AG09309 (cell line): ENCODE measurements at places on chromosomes 11 and 22.

DNA sequence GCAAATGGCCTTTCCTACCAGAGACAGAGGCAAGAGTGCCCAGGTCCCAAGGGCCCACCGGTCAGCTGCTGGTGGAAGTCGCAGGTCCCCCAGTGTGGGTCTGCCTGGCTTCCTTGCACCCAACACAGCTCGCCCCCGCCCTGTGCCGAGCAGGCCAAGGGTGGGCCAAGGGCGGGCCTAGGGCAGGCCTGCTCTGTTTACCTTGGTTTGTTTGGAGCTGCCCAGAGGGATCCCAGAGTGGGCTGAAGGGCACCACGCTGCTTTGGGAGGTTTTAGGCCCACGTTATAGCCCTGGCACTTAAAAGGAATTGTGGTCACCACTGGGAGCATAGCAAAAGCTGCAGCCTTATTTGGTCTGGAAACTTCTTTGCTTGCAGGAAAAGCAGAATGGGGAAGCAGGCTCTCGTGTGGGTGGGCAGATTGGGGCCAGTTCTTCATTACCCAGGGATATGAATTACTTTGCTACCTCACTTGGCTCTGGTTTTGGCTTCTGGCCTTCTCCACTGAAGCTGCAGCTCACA is 38.0 kb downstream of the MRGPRD start:
- no peak for DNase-seq

DNA sequence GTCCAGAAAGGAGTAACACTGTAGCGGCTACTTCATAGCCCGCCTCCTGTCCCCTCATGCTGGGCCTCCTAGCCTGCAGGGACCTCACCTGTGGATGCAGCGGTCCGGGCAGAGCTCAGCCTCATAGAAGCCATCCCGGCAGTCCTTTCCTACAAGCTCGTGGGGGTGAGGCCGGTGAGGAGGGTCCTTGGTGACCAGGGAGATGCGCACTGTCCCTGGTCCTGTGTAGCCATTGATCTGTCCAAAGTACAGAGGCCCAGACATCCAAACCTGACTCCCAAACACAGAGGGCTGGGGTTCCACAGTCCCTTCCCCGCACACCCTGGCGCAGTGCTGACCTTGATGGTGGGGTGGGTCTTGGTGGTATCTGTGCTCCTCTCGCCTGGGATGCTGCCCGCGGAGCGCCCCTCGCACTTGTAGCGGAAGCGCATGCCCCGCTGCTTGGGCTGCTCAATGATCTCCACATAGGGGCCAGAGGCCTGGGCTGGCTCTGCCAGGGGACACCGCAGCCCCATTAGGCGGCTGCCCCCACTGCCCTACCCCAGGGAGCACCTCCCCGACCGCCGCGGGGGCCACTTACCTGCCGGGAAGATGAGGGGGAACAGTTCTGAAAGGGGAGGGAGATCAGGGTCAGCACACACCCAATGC is 993 bp downstream of the RELA start:
- no peak for DNase-seq

- DNase-seq: no peak
These were observed 115.7 kb downstream of the RPS6KA4 start for GRCh38 chr11:64474680-64475079.

- no peak for DNase-seq
These were observed at the start of the genes LBHD1 and UQCC3 for GRCh38 chr11:62671608-62672389. Gene LBHD1, minus strand, starts transcription at chr11:62672267. Its CDS starts 2,236 bp downstream, at chr11:62670031. Gene UQCC3, plus strand, starts transcription at chr11:62671673. Its CDS starts 73 bp downstream, at chr11:62671746.

DNA sequence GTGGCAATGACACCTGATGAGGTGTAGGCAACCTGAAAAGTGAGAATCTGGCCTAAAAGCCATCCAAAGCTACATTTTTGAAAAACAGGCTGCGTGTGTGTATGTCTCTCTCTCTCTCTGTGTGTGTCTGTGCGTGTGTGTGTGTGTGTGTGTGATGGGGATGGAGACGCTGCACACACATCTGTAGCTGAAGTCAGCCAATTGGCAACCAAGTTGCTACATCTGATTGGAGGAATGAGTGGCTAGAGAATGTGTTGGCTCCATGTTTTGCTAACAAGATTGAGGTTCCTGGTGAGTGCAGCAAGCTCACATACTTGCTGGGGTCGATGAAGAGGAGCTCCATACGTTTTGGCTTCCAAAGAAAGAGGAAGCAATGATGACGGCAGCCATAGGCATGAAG is 311.4 kb upstream of the NCAM1 start:
- no peak for DNase-seq

GRCh38 chr11:68044898-68045351 is 6.1 kb downstream of the TCIRG1 start:
- DNase-seq: no peak

DNA sequence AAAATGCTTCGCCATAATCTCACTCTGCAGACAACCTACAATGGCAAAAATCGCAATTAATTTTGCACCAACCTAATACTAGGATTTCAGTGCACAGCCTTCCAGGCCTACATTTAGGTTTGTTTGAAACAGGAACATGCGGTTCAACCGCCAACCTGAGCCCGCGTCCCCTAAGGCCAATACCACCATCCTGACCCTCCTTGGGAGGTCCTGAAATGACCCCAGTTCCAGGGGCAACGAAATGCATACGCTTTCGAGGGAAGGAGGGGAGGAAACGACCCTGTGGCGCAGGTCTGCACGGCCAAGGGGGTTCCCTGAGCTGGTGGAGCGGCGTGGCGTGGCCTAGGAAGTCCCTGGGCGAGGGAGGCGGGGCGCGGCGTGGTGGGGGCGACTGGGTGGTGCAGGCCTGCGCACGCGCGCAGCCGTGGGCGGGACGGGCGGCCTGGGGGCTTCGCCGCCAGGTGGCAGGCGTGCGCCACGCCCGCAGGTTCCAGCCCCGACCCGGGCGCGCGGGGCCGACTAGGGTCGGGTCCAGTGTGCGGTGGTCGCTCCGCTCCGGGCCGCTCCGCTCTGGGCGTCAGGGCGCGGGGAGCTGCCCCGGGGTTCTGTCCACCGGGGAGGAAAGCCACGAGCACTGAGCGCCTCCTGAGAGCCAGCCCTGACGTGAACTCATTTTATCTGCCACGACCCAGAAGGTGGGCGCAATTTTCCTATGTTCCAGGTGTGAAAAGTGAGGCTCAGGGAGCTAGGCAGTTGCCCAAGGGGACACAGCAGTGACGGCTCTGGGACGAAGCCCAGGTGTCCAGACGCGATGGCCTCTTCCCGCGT is 94.1 kb downstream of the SWAP70 start:
- DNase-seq: no peak

GRCh38 chr22:39439170-39439569 is 17.6 kb upstream of the MGAT3 start:
- no peak for DNase-seq

GRCh38 chr22:38284042-38284402 is 11.2 kb upstream of the TMEM184B start:
- DNase-seq: peak; percentile 88

GRCh38 chr22:25090225-25090890 is 109.3 kb upstream of the CRYBB3 start:
- no peak for DNase-seq

GRCh38 chr22:22548317-22548716 is 10.7 kb downstream of the PRAME start:
- DNase-seq: no peak

DNA sequence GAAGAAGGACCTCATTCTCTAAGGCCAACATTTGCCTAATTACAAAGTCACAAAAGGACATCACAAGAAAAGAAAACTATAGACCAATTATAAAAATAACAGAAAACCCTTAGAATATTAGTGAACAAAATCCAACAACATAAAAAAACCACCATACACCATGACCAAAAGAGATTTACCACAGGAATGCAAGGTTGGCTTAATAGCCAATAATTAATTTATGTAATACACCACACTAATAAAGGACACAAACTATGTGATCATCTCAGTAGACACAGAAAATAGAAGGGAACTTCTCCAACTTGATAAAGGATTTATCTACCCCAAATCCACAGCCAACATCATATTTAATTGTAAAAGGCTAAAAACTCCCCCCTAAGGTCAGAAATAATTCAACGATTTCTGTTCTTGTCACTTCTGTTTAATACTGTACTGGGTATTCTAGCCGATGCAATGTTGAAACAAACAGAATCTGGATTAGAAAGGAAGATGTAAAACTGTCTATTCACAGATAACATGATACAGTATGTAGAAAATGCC is 24.9 kb downstream of the CLTCL1 start:
- no peak for DNase-seq

- DNase-seq: no peak
These were observed 8.3 kb downstream of the FXYD2 start for GRCh38 chr11:117816151-117816741.

DNA sequence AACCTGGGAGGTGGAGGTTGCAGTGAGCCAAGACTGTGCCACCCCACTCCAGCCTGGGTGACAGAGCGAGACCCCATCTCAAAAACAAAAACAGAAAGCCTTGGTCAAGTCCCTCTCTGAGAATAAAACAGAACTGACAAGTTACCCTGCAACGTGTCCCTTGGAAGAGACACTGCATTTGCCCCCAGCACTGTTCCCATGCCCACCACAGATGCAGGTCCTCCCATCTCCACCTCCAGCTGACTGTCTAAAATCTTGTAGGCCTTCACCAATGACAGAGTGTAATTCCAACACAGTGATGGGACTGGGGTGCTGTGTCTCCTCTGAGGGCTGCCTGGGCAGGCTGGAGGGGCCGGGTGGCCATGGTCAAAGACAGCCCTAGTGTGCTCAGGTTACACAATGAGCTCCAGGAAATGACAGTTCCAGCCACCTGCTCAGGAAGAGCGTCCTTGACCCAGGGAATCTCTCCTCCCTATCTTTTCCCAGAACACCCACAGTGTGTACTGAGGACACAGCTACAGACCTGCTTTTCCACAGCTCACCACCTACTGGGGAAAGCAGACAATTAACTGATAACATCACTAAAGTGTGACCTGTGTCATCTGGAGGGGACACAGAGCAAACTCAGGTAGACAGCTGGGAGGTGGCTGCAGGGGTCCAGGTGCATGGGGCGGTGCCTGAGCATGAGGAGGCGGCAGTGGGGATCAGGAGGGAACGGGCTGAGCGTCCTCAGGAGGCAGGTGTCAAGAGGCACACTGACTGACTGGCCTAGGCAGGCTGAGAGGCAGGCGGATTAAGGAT is 56.4 kb downstream of the ARFGAP3 start:
- DNase-seq: no peak

- no peak for DNase-seq
These were observed 17.3 kb downstream of the PGM2L1 start for GRCh38 chr11:74380746-74381439.

DNA sequence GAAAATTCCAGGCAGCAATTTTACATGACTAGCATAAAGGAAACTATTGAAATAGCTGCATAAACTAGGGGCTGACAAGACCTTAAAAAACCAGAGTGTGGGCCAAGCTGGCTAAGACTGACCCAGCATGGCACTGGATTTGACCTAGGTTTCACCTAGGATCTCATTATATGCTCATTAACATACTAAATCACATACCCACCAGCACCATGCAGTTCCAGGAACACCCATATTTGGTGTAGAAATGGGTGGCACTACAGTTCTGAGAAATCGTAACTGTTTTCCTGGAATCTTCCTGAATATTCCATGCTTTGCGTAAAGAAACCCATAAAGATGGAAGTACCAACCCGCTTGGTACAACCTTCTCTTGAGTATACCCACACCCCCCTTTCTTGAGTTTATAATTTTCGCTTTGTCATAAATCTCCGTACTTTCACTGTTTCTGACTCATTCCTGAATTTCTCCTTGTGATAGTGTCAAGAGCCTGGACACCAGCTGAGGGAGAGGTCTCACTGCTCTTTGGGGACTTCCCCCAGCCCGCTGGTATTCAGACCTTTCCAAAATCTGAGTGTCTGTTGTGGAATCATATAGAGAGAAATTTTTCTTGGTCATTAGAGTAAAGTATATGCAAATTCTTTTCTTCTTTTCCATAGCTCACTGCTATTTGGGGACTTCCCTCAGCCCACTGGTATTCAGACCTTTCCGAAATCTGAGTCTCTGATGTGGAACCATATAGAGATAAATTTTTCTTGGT is 55.1 kb downstream of the MTMR3 start:
- DNase-seq: no peak

DNA sequence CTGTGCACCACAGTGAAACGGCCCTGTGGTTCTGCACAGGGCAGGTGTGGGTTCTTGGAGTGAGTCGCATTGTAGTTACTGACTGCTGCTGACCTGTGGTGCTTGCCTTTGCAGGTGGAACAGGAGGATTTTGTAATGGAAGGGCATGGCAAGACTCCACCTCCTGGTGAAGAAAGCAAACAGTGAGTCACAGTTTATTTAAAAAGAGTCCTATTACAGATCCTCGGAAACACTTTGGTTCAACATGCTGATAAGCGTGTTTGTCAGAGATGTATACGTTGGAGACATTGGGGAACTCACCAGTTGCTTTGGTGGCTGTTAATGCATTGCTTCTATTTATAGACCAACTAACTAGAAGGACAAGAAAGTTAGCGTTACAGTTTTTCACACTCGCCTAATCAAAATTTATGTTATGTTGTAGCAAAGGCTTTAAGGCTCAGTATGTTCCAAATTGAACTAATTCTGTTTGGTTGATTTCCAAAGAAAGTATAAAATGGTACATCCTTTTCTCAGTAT is 21.7 kb upstream of the TNRC6B start:
- no peak for DNase-seq

DNA sequence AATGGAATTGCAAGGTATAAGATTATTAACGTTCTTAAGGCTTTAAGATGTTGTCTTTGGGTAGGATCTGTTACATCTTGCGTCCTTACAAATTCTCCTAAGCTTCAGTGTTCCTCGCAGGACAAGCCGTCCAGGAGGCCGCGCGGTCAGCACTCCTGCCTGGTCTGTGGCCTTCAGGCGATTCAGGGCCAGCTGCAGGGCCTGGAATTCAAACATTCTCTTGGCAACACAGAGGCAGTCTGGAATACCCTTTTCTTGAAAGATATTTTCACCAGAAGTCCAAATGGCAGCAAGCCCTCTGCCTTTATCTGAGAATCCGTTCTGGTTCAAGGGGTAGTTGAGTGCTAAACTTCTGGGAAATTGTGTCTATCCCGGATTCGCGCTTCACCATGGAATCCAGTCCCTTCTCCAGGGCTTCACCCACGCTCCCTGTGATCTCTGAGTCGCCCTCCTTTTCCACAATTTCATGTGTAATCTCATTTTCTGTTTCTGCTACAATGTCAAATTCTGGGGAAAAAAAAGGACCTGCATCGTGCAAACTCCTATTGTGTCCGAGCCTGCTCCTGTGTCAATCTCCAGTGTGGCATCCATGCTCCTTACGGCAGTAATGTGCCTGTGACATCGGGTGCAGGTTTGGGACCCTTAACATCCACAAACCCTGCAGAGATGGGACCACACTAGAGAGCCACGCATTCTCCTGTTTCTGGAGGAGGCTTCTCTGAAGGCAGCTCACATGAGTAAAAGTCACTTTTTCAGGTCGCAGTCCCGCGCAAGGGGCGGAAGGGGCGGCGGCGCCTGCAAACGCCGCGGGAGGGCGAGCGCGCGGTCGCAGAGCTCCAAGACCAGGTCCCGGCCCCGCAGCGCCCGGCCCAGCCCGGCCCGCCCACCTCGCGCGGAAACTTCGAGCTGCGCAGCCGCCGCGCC is 25.4 kb upstream of the SORL1 start:
- DNase-seq: no peak
